ENCODE measurements at places on chromosomes 5 and 9. TPM values are rescaled to one million over a fixed set of nuclear protein-coding genes. Genes with fewer than 3 reads are reported as not detected.

DNA sequence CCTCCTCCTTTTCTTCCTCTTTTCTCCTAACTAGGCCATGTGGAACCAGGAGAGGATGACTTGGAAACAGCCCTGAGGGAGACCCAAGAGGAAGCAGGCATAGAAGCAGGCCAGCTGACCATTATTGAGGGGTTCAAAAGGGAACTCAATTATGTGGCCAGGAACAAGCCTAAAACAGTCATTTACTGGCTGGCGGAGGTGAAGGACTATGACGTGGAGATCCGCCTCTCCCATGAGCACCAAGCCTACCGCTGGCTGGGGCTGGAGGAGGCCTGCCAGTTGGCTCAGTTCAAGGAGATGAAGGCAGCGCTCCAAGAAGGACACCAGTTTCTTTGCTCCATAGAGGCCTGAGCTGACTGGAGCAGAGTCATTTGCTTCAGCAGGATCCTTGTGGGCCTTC is 13.7 kb downstream of the NUDT2 start:
- no peak overlapping the region for H3K27ac ChIP-seq
- no peaks in the 10 kb centered on the region for H3K27me3 ChIP-seq
- DNase-seq: no peak
- no peak overlapping the region for H3K4me3 ChIP-seq
- no peaks in the 10 kb centered on the region for H3K4me1 ChIP-seq

- no peaks in the 10 kb centered on the region for H3K4me1 ChIP-seq
- no peak overlapping the region for H3K27ac ChIP-seq
- peaks cover 3% of the 10 kb centered on the region for H3K27me3 ChIP-seq
- no peak overlapping the region for H3K4me3 ChIP-seq
Measured at GRCh38 chr9:109369285-109369684, 48.4 kb upstream of the EPB41L4B start.

- H3K36me3 ChIP-seq: no peaks in the 10 kb centered on the region
- peaks cover 2% of the 10 kb centered on the region for H3K27me3 ChIP-seq
- no peaks in the 10 kb centered on the region for H3K4me1 ChIP-seq
- H3K4me3 ChIP-seq: no peak overlapping the region
- no peak overlapping the region for H3K27ac ChIP-seq
Measured at GRCh38 chr9:97307091-97307490, 368 bp upstream of the CCDC180 start.

DNA sequence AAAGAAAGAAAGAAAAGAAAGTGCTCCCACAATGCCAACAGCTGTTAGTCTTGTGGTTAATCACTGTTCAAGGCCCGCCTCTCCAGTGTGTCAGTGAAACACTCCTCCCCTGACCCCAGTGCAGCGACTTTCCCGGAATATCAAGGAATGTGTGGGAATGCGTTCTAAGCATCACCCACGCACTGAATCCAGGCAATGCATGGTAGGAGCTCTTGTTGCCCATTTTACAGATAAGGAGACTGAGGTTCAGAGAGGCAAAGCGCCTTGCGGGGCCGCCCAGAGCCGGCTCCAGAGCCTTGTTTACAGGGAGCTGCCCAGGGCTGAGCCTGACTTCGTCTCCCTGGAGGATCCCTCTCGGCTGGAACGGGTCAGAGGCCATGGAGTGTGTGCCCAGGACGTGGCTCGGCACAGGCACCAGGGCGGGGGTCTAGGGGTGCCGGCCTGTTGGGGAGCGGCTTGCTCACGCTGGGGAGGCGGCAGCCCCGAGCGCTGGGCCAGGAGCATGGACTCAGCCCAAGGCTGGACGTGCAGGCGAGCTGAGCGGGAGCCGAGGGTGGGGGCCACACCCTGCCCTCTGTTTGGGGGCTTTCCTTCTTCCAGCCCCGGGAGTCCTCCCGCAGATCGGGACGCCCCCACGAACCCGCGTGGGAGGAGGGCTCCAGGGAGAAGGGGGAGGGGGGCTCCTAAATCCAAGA is 823 bp downstream of the ST6GALNAC6 start:
- H3K4me3 ChIP-seq: peak overlapping the region; percentile 85
- H3K27me3 ChIP-seq: no peaks in the 10 kb centered on the region

DNA sequence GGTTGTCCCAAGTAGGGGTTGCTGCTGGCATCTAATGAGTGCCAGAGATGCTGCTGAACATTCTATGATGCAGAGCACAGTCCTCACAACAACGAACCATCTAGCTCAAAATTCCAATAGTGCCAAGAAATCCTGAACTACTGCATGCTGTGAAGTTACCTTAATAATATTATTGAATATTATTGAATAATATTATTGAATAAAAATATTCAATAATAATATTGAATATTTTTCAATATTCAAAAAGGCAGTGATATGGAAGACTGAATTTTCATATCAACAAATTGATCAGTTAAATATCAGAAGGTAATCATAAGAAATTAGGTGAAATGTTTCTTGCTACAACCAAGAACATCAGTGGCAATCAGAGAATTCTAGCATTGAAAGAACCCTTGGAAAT is 2.8 kb downstream of the HTR4 start:
- no peak overlapping the region for H3K27ac ChIP-seq
- peaks cover 51% of the 10 kb centered on the region for H3K27me3 ChIP-seq
- no peak for DNase-seq
- H3K4me1 ChIP-seq: no peaks in the 10 kb centered on the region

DNA sequence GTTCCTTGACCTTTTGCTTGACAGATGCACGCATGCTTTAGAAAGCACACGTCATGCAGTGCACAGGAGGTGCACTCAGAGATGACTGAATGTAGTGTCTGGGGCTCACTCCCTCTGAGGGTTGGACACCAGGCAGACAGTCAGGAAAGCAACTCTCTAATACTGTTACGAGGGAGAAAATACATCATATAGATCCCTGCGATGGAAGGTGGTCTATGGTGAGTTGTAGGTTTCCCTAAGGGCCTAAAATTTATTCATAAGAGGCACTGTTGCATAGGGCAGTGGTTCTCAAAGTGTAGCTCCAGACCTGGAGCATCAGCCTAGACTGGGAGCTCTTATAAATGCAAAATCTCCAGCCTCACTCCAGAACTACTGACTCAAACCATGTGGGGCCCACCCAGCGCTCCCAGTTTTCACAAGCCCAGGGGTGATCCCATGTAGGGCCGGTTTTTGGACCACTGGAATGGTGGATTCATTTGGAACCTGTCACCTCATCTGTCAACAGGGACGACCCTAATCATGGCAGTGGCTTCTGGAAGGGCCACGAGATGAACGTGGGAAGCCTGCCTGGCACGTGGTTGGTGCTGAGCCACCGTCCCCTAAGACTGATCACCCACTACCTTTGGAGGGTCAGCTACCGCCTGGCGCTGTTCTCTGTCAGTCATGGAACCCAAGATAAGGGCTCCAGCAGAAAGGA is 16.8 kb upstream of the PHF19 start:
- H3K27ac ChIP-seq: peak overlapping the region; percentile 99
- H3K36me3 ChIP-seq: peaks cover 38% of the 10 kb centered on the region
- no peak for DNase-seq
- peaks cover 82% of the 10 kb centered on the region for H3K4me1 ChIP-seq
- H3K4me3 ChIP-seq: peak overlapping the region; percentile 85

GRCh38 chr9:72394066-72394465 is 29.1 kb upstream of the ZFAND5 start:
- H3K4me1 ChIP-seq: peaks cover 9% of the 10 kb centered on the region
- H3K36me3 ChIP-seq: peaks cover 2% of the 10 kb centered on the region
- peaks cover 18% of the 10 kb centered on the region for H3K27me3 ChIP-seq
- H3K27ac ChIP-seq: no peak overlapping the region
- DNase-seq: no peak

DNA sequence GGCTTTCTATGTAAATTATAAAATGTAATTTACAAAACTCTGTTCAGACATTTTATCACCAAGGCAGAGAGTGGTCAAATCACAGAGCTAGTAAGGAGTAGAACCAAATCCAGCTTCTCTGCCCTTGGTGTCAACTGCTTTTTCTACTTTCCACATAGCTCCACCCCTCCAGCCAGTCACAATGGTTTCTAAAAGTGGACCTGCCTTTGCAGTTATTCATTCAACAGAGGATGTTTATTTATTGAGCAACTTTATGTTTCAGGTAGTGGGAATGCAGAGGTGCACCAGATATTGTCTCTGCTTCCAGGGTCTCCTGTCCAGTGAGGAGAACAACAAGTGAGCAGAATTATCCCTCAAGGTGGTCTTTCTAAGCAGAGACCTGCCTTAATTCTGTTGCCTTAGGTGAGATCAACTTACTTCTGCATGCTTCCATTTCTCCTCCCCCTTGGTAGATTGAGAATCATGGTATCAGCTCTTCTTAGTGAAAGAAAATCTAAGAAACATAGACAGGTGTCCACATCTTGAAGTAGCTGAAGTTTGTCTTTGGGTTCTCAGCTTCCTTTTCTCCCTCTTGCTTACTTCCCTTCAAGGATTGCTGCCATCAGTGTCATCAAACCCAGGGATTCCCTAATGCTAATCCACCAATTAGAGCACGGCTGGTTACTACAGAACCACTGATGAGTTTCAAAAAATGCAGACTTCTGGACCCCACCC is 17.2 kb upstream of the PDCD1LG2 start:
- H3K27me3 ChIP-seq: no peaks in the 10 kb centered on the region
- H3K27ac ChIP-seq: peak overlapping the region; percentile 73
- peak overlapping the region; percentile 40 for H3K4me3 ChIP-seq
- DNase-seq: no peak
- H3K36me3 ChIP-seq: peaks cover 2% of the 10 kb centered on the region

- H3K4me1 ChIP-seq: peaks cover 8% of the 10 kb centered on the region
- DNase-seq: no peak
- peak overlapping the region; percentile 62 for H3K4me3 ChIP-seq
- H3K27ac ChIP-seq: no peak overlapping the region
- no peaks in the 10 kb centered on the region for H3K36me3 ChIP-seq
- peaks cover 41% of the 10 kb centered on the region for H3K27me3 ChIP-seq
Measured at GRCh38 chr9:505741-506059, 291.0 kb downstream of the DOCK8 start.

GRCh38 chr5:74576941-74577456 is 63.5 kb downstream of the ENC1 start:
- peak; percentile 79 for DNase-seq
- peaks cover 5% of the 10 kb centered on the region for H3K27me3 ChIP-seq
- peaks cover 35% of the 10 kb centered on the region for H3K4me1 ChIP-seq
- H3K36me3 ChIP-seq: peaks cover 2% of the 10 kb centered on the region
- peak overlapping the region; percentile 30 for H3K27ac ChIP-seq
- peak overlapping the region; percentile 50 for H3K4me3 ChIP-seq

DNA sequence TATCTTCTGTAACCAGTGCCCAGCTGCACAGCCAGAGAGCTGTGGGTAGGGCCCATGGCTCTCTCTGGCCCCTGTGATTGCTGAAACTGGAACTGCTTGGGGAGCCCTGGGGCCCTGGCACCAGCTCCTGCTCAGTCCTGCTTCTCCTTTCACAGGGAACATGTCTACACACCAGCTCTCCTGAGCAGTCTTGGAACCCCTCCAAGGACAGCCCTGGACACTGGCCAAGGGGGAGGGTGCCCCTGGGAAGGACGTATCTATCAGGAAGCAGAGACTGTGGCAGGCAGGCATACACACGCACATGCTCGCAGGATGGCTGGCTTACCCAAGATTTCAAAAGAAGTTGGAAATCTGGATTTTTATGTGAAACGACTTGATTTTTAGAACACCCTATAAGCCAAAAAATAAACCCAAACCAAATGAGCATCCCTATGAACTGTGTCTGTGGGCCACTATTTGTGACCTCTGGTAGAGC is 8.8 kb upstream of the TRAF1 start:
- H3K4me3 ChIP-seq: peak overlapping the region; percentile 68
- peaks cover 1% of the 10 kb centered on the region for H3K36me3 ChIP-seq
- no peaks in the 10 kb centered on the region for H3K27me3 ChIP-seq
- peaks cover 60% of the 10 kb centered on the region for H3K4me1 ChIP-seq
- no peak for DNase-seq
- H3K27ac ChIP-seq: peak overlapping the region; percentile 89

GRCh38 chr9:125189011-125189360 is 617 bp downstream of the PPP6C start:
- peaks cover 28% of the 10 kb centered on the region for H3K4me1 ChIP-seq
- no peaks in the 10 kb centered on the region for H3K27me3 ChIP-seq

- H3K27ac ChIP-seq: no peak overlapping the region
- no peaks in the 10 kb centered on the region for H3K4me1 ChIP-seq
- H3K36me3 ChIP-seq: no peaks in the 10 kb centered on the region
Measured at GRCh38 chr9:83441390-83441789, 96.8 kb downstream of the FRMD3 start.

- H3K36me3 ChIP-seq: no peaks in the 10 kb centered on the region
- H3K27ac ChIP-seq: no peak overlapping the region
- H3K4me1 ChIP-seq: peaks cover 4% of the 10 kb centered on the region
- H3K27me3 ChIP-seq: peaks cover 5% of the 10 kb centered on the region
- no peak overlapping the region for H3K4me3 ChIP-seq
- DNase-seq: no peak
Measured at GRCh38 chr5:96857924-96858323, 18.4 kb upstream of the ERAP2 start.

GRCh38 chr5:179700401-179700918 is 1.7 kb downstream of the CANX start:
- peaks cover 40% of the 10 kb centered on the region for H3K4me1 ChIP-seq
- peak overlapping the region; percentile 89 for H3K4me3 ChIP-seq
- no peak for DNase-seq
- peaks cover 41% of the 10 kb centered on the region for H3K36me3 ChIP-seq
- peak overlapping the region; percentile 99 for H3K27ac ChIP-seq

DNA sequence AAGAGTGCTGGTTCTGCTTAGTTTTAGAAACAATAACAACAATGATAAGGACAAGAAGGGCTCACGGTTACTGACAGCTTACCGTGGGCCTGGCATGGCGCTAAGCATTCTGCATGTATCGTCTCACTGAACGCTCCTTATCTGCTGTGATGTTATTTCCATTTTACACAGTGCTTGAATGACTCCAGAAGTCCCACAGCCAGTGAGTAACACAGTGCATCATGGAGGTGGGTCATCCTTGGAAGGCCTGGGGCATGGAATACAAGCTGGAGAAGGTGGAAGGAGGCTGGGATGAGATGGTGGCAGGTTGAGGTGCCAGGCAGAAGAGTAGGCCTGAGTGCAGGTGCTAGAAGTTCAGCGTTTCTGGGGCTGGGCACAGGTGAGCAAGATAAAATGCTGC is 36.5 kb upstream of the FAT2 start:
- no peaks in the 10 kb centered on the region for H3K36me3 ChIP-seq
- peaks cover 4% of the 10 kb centered on the region for H3K27me3 ChIP-seq
- no peak for DNase-seq
- no peak overlapping the region for H3K27ac ChIP-seq
- no peaks in the 10 kb centered on the region for H3K4me1 ChIP-seq

GABRA1 gene
- not detected for total RNA-seq

KCNV2 gene
- not detected for total RNA-seq

RNF224 gene
- not detected for total RNA-seq

C5orf52 gene
- total RNA-seq: 0.42 TPM

GPR21 gene
- total RNA-seq: 1.0 TPM

PHF24 gene
- 0.57 TPM for total RNA-seq

LURAP1L gene
- not detected for total RNA-seq

LRRC19 gene
- not detected for total RNA-seq

ZNF366 gene
- not detected for total RNA-seq

SOHLH1 gene
- total RNA-seq: not detected

All from activated CD4-positive, alpha-beta T cell treated with anti-CD3 and anti-CD28 coated beads, Interleukin-2, amount 10 ng/mL, durations not matched to agents 24 days and 14 days (primary cell).